ENCODE measurements at places on chromosomes 5 and 9.

GRCh38 chr9:121281614-121282276 is 13.8 kb downstream of the GSN start:
- no peak for DNase-seq

- no peak for DNase-seq
Observed at GRCh38 chr5:138339091-138339456, 1.0 kb downstream of the FAM53C start.

DNA sequence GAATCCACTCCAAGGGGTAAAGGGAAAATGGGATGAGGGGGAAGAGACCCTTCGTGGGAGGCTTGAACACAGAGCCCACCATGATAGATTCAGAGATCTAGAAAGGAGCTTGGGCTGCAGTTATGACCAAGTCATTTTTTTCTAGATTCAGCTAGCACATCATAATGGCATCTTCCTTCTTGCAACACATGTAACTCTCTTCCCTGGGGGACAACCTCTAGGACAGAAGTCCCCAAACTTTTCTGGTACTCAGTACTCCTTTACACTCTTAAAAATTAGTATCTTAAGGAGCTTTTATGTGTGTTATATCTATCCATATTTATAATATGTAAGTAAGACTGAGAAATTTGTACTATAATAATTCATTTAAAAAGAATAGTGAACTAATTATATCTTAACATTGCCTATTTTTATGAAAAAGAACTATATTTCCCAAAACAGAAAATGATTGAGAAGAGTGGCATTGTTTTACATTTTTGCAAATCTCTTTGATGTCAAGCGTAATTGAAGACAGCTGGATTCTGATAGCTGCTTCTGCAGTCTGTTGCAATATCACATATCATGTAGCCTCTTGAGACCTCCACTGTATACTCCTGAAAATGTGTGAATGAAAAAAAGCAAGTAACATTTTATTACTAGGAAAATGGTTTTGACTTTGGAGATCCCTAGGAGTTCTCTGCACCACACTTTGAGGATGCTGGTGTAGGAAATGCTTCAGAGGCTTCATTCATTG is 875 bp downstream of the ACO1 start:
- no peak for DNase-seq

- no peak for DNase-seq
Observed at GRCh38 chr9:2560180-2560579, 61.4 kb upstream of the VLDLR start.

- DNase-seq, result no peak
Observed at GRCh38 chr9:114785866-114786650, 19.8 kb downstream of the TNFSF15 start.

GRCh38 chr9:94864862-94865509 is 138.5 kb downstream of the AOPEP start:
- DNase-seq, result no peak

- peak; percentile 8 for DNase-seq
Observed at GRCh38 chr9:3398232-3398648, 127.6 kb downstream of the RFX3 start.
